ENCODE measurements at places on chromosomes 6 and 20. TPM values are rescaled to one million over a fixed set of nuclear protein-coding genes. Genes with fewer than 3 reads are reported as not detected.

GRCh38 chr6:152201120-152201519 lies 393.6 kb downstream of the ESR1 start:
- no peak for DNase-seq
- peaks cover 12% of the 10 kb centered on the region for H3K36me3 ChIP-seq
- no peak overlapping the region for H3K4me3 ChIP-seq
- no peaks in the 10 kb centered on the region for H3K27me3 ChIP-seq

DNA sequence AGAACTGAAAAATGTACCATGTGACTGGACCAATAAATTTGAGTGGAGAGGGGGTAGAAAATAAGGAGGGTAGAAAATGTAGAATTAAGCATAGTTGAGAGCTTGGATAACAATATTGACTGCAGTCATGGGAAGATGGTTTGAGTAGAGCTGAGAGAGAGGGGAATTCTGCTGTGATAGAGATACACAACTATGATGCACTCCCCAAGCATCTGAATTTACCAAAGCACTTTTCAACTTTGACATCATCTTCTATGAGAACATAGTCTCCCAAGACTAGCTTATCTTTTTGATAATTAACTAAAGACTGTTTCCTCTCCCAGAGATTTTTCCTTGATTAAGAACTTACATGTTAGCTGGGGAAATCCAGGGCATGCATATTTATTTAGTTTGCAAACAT lies 103.1 kb downstream of the TNFRSF21 start:
- H3K36me3 ChIP-seq: no peaks in the 10 kb centered on the region
- no peak overlapping the region for H3K4me3 ChIP-seq

DNA sequence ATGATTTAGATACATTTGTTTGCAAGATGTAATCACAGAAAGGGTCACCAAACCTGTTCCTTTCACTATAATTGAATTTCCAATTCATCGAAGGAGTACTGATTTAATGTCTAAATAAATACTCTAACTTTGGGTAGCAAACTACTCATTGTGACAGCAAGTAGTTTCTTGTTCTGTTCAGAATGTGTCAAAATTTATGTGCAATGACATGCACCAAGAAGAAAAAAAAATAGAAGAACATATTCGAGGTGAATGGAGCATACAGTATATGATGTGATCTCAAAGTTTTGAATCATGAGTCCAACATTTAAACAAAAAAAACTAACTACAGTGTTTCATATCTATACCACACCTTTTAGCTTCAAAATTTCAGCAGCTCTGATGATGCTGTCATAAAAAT lies 583.6 kb upstream of the MMS22L start:
- no peaks in the 10 kb centered on the region for H3K36me3 ChIP-seq
- H3K4me3 ChIP-seq: no peak overlapping the region
- H3K27ac ChIP-seq: no peak overlapping the region
- H3K27me3 ChIP-seq: no peaks in the 10 kb centered on the region

DNA sequence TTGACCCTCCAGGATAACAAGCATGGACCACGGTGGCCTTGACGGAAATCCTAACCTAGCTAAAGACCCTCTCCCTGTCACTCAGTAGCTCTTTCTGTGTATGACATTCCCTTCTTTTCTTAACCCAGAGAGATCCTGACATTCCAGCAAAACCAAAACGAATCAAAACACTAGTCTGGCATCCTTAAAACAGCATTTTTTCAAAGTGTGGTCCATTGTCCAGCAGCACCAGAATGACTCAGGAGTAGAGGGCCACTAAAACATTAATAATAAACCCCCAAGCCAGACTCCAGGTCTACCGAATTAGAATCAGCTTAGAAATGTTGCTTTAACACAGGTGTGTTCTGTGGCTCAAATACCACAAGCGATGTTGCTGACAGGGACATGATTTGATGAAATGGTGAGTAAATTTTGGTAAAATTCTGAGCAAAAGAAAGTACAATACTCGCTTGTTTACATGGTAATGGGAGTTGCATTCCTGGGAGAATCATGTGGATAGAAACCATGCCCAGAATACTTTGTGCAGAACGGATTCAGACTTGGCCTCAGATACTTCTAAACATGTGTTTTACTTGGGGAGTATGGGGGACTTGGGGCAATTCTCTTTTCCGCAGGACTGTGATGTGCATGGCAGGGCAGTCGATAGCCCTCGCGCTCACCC lies 174.2 kb upstream of the KCNG1 start:
- H3K27ac ChIP-seq: no peak overlapping the region
- H3K27me3 ChIP-seq: peaks cover 3% of the 10 kb centered on the region
- DNase-seq: no peak
- peaks cover 7% of the 10 kb centered on the region for H3K36me3 ChIP-seq

GRCh38 chr6:132962936-132963868 lies 148.8 kb downstream of the RPS12 start:
- DNase-seq: peak; percentile 84
- H3K4me3 ChIP-seq: no peak overlapping the region
- H3K27ac ChIP-seq: no peak overlapping the region
- peaks cover 14% of the 10 kb centered on the region for H3K4me1 ChIP-seq

DNA sequence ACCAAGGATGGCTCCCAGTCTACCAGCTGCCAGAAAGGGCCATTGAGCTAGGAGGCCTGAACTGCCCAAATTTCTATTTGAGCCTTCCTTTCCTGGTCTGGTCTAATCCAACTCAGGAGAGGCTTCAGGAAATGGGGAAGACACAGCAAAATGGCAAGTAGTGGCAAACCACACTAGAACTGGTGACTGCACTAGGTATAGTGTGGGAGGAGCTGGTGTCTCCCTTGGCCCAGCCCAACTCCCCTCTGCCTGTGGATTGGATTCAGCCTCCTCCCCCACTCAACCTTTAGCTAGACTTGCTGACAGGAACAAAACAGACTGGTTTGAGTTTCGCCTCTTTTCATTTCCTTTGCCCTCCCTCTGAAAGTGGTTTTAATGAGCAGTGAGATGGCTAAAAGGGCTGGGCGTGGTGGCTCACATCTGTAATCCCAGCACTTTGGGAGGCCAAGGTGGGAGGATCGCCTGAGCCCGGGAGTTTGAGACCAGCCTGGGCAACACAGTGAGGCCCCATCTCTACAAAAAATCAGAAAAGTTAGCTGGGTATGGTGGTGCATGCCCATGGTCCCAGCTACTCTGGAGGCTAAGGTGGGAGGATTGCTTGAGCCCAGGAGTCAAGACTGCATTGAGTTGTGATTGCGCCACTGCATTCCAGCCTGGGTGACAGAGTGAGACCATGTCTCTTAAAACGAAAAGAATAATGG lies 17.5 kb downstream of the MRPS18A start:
- no peaks in the 10 kb centered on the region for H3K36me3 ChIP-seq
- DNase-seq: no peak
- H3K4me3 ChIP-seq: no peak overlapping the region
- H3K27ac ChIP-seq: no peak overlapping the region

- H3K36me3 ChIP-seq: no peaks in the 10 kb centered on the region
- DNase-seq: no peak
- H3K4me3 ChIP-seq: peak overlapping the region; percentile 30
- H3K27ac ChIP-seq: peak overlapping the region; percentile 71
Observed at GRCh38 chr6:138529478-138529877, 30.2 kb upstream of the NHSL1 start.

DNA sequence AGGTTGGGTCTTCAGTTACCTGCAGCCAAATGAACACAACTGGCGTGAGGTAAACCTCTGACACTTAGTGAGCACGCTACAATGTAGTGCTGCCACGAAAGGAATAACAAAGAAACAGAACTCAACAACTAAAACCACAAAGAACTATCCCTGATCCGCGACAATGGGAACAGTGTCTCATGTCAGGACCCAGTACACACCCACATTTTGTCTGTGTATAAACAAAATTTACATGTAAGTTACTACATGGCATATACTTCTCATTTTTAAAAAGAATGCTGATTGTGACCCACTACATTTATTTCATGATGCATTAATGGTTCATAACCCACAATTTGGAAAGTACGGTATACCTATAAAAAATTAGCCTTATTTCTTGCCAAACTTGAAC lies 14.1 kb downstream of the FKBP1A start:
- no peak overlapping the region for H3K27ac ChIP-seq
- peaks cover 83% of the 10 kb centered on the region for H3K4me1 ChIP-seq
- H3K27me3 ChIP-seq: no peaks in the 10 kb centered on the region
- H3K4me3 ChIP-seq: no peak overlapping the region

DNA sequence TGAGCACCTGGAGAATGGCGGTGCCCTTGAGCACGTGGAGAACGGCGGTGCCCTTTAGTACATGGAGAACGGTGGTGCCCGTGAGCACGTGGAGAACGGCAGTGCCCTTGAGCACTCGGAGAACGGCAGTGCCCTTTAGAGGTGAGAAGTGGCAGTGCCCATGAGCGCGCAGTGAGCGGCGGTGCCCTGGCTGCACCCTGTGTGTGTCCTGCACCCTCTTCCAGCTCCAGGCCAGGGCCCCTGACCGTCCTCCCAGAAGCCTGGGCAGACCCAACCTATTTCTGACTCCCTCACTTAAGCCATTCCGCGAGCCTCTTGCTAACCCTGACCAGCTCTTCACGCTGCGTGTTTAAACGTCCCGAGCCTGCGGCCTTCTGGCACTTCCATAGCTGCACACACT lies 151.3 kb downstream of the DLL1 start:
- peaks cover 2% of the 10 kb centered on the region for H3K4me1 ChIP-seq
- peaks cover 5% of the 10 kb centered on the region for H3K27me3 ChIP-seq
- no peak overlapping the region for H3K4me3 ChIP-seq
- peaks cover 18% of the 10 kb centered on the region for H3K36me3 ChIP-seq
- H3K27ac ChIP-seq: no peak overlapping the region
- DNase-seq: no peak

- H3K36me3 ChIP-seq: no peaks in the 10 kb centered on the region
- no peaks in the 10 kb centered on the region for H3K4me1 ChIP-seq
Observed at GRCh38 chr6:167925026-167925425, 72.4 kb upstream of the KIF25 start.

- peaks cover 18% of the 10 kb centered on the region for H3K4me1 ChIP-seq
- no peak overlapping the region for H3K4me3 ChIP-seq
- H3K36me3 ChIP-seq: no peaks in the 10 kb centered on the region
Observed at GRCh38 chr20:57480444-57481160, 44.3 kb downstream of the CTCFL start.

DNA sequence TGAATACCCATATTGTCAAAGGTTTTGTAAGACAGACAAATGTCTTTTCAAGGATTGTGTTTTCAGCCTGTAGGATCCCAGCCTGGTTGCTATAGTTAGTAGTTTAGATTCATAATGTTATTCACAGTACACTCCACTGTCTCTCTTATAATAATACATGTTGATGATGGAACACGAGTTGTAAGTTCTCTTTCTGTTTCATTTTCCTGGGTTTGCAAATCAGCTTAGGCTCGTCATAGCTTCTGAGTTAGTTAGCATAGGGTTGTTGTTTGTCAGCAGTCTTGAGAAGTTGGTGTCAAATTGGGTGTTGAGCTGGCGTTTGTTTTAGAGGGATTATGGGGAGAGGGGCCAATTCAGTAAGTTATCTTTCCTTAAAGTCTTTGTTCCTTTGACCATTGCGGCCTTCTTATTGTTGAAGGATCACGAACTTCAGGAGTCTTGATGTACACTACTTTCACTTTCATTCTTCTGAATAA lies 45.8 kb downstream of the QKI start:
- no peak for DNase-seq
- no peaks in the 10 kb centered on the region for H3K36me3 ChIP-seq
- H3K27me3 ChIP-seq: no peaks in the 10 kb centered on the region

GRCh38 chr6:77324866-77325265 lies 138.4 kb downstream of the HTR1B start:
- H3K36me3 ChIP-seq: no peaks in the 10 kb centered on the region
- no peak overlapping the region for H3K27ac ChIP-seq
- H3K4me1 ChIP-seq: no peaks in the 10 kb centered on the region
- DNase-seq: no peak

- H3K27me3 ChIP-seq: peaks cover 2% of the 10 kb centered on the region
- H3K36me3 ChIP-seq: no peaks in the 10 kb centered on the region
Observed at GRCh38 chr20:53556267-53556897, 37.3 kb downstream of the ZNF217 start.

- H3K4me3 ChIP-seq: peak overlapping the region; percentile 94
- H3K27me3 ChIP-seq: peaks cover 16% of the 10 kb centered on the region
- DNase-seq: peak; percentile 91
- H3K27ac ChIP-seq: peak overlapping the region; percentile 98
- peaks cover 10% of the 10 kb centered on the region for H3K4me1 ChIP-seq
Observed at GRCh38 chr6:139375226-139376016, 973 bp upstream of the CITED2 start.

The PPP1R10 gene
- total RNA-seq: 99.7 TPM

The MRAP2 gene
- total RNA-seq: 5.1 TPM

The GRIK2 gene
- total RNA-seq: 95.5 TPM
